Cardiac muscle cell (in vitro differentiated cells and primary cell): ENCODE measurements at places on chromosomes 6 and 20.

DNA sequence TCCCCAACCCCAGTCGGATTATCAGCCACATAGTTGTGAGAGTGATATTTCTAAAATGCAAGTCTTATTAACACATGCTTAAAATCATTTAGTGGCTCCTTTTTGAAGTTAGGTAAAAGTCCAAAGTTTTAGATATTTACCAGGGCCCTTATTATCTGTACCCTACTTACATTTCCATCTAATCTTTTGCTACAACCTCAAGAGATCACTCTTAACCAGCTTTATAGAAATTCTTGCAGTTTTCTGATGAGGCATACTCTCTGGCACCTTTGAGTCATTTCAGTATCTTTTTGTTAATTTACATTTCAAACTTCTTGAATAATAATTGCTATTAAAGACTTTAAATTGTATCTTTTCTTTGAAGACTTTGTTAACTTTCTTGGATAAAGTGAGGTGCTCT, 453.3 kb downstream of the RFPL4B start:
- no peak for DNase-seq

DNA sequence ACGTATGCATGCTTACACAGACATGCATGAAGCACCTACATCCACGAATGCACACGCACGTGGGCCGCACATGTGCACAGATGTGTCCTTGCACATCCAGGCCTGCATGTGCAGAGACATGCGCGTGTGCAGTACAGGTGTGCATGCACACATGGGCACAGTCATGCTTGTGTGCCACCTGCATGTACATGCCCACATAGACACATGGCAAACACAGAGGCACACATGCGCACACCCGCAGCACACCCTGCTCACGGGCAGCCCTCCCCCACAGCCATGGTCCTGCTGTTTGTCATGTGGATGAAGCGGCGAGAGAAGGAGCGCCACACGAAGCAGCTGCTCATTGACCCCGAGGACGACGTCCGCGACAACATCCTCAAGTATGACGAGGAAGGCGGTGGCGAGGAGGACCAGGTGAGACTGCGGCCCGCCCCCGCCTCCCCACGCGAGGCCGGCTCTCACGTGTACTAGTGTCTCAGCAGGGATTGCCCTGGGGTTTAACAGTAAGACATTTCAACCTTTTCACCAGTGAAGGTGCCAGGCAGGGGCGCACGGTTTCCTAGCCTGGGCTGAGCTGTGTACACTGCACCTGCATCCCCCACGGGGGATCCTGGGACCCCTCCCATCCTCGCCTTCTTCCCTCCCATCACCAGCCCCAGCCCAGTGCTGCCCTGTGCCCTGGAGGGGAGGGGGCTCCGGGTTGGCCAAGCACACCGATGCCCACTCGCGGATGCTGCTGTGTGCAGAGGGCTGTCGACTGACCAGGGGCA, 132.8 kb downstream of the TAF4 start:
- no peak for DNase-seq

DNA sequence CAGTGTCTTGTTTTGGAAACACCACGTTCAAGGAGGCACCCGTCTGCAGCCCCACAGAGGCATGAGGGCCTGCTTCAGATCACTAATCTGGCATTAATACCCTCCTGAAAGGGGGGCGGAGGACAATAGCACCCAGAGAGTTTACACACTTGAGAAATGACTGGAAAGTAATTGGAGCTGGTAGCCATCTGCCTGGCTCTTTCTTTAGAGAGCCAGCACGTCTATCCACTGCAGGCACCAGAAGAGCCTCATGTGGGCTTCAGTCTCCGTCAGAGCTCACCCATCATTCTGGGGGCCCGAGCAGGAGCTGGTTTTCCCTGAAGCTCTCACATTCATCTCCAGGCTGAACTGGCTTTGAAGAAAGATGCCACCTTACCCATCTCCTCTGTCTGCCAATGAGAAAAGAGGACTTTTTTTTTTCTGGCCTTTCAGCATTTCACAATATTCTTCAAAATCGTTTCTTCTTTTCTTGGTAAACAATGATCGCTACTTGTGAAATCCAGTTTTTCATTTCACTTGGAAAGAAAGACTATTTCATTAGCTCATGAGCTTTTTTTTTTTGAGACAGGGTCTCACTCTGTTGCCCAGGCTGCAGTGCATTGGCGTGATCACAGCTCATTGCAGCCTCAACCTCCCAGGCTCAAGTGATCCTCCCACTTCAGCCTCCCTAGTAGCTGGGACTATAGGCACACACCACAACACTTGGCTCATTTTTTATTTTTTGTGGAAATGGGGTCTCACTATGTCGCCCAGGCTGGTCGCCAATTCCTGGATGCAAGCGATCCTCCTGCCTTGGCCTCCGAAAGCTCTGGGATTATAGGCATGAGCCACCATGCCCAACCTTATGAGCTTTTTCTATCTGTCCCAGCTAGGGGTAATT, 124.7 kb upstream of the ZNF217 start:
- no peak for DNase-seq

DNA sequence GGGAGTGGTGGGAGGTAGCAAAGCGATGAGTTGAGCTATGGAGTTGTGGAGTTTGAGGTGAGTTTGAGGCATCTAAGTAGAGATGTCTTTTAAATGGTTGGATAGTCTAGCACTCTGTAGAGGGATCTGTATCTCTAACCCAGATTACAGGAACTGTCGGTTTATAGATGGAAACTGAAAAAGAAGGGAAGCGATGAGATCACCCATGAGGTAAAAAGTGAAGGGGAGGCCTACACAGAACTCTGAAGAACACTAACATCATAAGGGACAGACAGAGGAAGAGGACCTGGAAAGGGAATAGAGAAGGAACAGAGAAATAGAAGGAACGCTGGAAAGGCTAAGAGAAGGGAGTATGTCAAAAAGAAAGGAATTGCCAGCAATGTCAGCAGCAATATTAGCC, 2.5 kb downstream of the HINT3 start:
- DNase-seq: no peak

DNA sequence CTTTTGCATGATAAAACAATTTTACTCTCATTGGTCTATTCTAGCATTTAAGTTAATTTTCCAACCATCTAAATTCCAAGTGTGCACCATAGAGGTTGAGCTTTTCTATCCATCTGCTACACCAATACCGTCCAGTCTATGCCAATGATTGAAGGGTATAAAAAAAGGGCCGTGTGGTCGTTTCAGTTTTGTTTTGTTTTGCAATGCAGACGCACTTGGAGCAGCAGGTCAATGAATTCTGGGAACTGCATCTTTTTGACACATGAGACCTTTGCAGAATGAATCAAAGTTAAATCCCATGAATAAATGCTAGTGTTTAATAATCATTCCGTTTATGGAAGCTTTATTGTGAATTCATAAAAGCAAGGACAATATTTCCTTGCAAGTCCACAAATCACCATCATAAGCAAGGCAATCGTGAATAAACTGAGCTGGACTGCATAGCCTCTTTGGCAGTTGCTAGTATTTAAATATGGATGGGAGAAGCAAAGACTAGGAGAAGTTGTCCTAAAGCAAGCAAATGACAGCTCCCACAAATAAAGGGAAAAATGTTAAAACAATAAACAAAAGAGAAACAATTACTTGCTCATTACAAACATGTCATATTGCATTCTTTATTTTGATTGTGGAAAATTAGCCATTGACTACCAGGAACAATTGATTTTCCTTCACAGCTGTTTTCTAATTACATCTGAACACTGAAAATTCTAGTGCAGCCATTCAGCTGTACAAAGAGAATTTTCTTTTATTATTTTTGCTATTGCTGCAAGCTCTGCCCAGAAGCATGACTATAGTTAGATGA, 649.7 kb upstream of the GJE1 start:
- no peak for DNase-seq

- peak; percentile 19 for DNase-seq
Observed at GRCh38 chr6:33116841-33117711, 41.3 kb downstream of the HLA-DPB1 start.

GRCh38 chr6:14442242-14442641, 324.7 kb downstream of the CD83 start:
- peak; percentile 31 for DNase-seq

GRCh38 chr6:158207422-158207788, 39.3 kb downstream of the GTF2H5 start:
- peak; percentile 40 for DNase-seq

- no peak for DNase-seq
Observed at GRCh38 chr6:44976677-44977641, 351.2 kb upstream of the RUNX2 start.

- no peak for DNase-seq
Observed at GRCh38 chr20:2418388-2418787, 37.7 kb downstream of the TGM6 start.

DNA sequence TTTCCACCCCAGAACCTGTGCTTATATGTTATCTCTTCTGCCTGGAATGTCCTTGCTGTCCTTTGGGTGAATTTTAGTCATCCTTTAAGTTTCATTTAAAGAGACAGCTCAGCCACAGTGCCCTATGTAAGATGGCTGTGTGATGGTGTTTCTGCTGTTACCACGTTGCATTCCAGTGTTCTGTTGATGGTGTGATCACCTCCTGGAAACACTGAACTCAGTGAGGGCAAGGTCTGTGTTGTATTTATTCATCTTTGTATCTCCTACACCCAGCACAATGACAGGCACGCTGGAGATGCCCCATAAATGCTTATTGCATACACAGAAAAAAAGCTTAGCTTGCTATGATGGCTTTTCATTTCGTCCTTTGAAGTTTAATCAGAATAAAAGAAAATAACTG, 102.5 kb downstream of the MAP3K7 start:
- no peak for DNase-seq

- no peak for DNase-seq
Observed at GRCh38 chr6:137871291-137871690, 4.2 kb downstream of the TNFAIP3 start.

DNA sequence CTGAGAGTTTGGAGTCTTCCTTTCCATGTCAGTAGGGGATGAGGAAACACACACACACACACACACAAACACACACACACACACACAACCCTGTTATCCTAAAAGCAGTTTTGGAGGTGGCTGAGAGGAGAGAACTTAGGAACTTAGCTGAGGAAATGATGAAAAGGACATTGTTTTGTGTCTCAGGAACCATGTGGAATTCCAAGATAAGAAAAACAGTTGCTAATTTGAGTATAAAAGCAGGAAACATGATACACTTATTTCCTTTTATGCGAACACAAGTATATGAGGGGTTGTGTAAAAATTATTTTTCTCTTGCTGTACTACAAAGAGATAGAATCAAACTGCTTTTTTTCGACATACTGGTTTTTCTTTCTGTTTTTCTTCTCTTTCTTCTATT, at the start of gene MYCT1:
MYCT1 (plus strand) TSS at position 264 of the 400 bp plus-strand sequence; CDS start at position 270, 6 bp downstream.
- DNase-seq: peak; percentile 77

- no peak for DNase-seq
Observed at GRCh38 chr6:105331927-105332326, 71.0 kb downstream of the PREP start.

DNA sequence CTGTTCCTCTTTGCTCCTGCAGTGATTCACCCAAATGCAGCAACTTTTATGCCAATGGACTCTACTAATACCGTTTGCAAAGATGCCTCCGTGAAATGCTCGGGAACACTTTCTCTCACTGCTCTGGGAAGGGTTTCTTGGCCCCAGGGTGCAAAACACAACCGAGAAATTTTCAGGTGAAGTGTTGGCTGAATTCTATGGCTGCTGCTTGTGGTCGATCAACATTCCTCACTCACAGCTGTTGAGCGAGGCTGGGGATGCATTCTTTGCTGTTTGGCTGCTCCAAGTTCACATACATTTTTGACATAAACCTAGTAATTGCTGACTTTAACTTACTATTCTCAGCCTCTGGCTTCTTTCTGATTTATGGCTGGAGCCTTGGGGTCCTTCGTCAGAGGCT, 342.0 kb upstream of the CHD6 start:
- no peak for DNase-seq

GRCh38 chr6:41232667-41233066, 4.5 kb downstream of the TREML4 start:
- DNase-seq: no peak

DNA sequence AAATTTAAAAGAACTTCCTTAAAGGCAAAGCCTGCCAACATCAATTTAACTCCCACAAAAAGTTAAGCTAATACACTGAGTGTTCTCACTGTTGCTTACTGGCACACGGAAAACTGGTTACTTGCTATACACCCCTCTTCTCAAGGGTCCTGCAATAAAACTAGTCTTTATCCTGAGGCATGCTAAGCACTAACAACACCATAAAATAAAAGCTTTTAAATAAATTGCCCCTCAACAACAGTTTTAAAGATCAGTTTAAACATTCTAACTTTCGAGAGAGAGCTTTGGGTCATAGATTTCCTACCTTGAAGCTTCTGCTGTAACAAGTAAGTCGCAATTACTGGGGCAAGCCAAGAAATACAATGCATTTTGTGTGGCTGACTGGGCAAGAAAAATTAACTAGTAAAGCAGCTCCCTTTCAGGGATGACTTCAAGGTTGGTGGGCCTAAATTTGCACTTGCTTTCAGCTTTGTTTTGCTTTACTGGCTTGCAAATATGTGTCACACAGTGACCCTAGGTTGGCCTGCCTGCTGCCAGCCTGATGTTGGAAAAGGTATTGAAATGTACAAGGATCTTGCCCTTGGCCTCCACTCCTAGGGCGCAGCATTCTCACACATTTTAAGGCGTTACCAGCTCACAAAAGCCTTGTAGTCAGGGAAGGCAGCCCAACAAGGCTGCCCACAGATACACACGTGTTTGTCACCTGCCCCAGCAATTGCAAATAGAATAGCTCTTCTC, 4.0 kb upstream of the HEY2 start:
- DNase-seq: peak; percentile 57

GRCh38 chr20:12984069-12984765, 24.6 kb upstream of the SPTLC3 start:
- DNase-seq: peak; percentile 23

GRCh38 chr6:167013067-167013466, 13.9 kb downstream of the CEP43 start:
- DNase-seq: no peak

GRCh38 chr6:52157301-52157941, 28.8 kb upstream of the IL17A start:
- DNase-seq: peak; percentile 0

DNA sequence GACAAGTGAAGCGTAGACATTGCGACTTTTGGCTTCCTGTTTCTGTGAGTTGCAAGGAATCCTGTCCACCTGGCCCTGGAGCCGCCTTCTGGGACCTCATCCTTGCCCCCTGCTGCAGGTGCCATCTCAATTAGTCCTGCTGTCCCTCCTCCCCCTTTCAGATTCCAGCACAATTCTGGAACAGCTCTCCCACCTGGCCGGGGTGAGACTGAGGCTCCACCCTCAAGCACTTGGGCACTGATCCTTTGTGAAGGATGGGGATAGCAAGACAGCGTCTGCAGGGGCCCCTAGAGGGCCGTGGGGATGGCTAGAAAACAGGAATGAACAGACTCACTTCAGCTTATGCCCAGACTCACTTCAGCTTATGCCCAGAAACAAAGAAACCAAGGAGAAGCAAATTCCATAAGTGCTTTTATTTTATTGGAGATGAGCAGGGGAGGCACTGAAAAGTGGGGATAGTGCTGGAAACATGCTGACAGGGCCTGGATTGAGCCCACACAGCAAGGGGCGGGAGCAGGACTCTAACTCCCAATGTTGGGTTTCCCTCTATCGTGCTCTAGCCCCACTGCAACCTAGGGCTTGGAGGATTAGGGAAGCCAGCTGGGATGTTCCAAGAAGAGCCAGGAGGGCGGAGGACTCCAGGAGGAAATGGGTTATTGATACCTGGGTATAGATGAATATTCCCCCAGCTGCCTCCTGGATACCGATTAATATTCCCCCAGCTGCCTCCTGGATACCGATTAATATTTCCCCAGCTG, 1.4 kb downstream of the C6orf15 start:
- no peak for DNase-seq
